T-helper 9 cell (primary cell): ENCODE measurements at places on chromosomes 5 and 9.

- no peak for DNase-seq
These were observed 78.8 kb downstream of the SNX24 start for GRCh38 chr5:122924203-122924602.

GRCh38 chr5:59656351-59657254, 236.9 kb downstream of the PDE4D start:
- DNase-seq: no peak

DNA sequence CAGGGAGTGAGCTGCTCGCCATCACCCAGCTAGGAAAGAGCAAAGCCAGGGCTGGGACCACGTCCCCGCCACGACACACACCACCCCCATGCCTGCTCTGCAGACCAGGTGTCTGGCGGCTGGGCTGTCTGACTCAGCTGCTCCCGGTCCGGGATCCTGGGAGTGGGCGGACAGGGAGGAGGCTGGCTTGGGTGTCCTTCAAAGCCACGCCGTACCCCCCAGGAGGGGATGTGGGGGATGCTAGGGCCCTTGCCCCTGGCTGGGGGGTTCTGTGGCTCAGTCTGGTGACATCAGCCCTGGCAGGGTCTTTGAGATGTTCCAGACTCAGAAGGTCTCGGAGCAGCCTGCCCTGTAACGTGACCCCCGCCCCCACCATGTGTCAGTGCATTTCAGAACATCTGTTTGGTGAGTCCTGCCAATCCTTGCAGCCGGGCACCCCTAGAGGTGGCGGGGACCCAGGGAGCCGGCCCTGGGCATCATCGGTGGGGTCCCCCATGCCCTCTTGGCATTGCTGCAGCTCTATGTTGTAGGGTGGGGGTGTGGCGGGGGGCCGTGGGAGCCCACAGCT, 62.3 kb downstream of the HMCN2 start:
- DNase-seq: no peak

DNA sequence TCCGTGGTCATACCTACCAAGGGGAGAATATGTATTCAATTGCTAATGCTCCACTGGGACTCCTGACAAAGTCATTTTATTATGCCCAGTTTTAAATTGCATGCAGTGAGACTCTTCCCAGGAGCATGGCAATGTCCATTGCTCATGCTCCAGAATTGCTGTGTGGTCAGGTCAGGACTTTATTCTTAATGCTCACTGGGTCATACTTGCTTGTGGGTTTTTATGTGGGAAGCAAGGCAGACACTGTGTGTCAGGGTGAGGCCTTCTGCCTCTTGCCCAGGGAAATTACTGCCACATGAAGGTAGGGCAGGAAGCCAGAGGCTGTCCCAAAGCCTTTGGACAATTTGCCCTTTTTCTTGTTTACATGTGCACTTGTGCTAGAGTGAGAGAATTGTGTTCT, 164.6 kb upstream of the MEF2C start:
- DNase-seq: no peak

DNA sequence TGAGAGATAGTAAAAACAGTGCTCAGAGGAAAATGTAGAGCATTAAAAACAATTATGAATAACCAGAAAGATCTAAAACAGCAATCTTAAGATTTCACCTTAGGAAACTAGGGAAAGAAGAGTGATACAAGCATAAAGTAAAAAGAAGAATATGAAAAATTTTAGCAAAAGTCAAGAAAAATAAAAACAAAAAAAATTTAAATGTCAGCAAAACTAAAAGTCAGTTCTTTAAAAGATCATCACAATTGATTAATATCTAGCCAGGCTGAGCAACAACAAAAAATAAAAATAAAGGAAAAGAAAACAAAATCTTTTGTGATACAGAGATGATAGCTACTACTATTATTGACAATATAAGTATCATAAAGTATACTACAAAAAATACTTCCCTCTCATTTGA, 1088.1 kb upstream of the EDIL3 start:
- no peak for DNase-seq

DNA sequence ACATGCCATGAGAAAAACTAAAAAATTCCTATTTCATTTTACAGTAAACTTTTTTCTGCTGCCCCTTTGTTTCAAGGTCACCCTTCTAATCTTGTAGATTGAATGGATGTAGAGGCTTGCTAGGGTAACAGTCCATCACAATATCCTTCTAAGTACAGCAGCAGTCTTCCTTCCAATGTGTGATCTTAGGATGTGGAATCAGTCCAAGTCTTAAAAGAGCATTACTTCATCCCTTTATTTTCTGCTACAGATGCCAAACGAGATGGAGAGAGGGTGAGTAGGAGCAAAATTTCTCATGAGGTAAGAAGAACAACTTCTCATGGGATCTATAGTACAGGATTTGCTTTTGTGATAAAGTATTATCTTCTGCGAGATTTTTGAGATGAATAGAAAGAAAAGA, 704 bp upstream of the IL33 start:
- DNase-seq: no peak

- no peak for DNase-seq
These were observed 173.6 kb upstream of the MAP3K1 start for GRCh38 chr5:56641635-56642260.

- no peak for DNase-seq
These were observed at the start of gene BHMT for GRCh38 chr5:79111387-79111959. Gene BHMT (plus strand): TSS chr5:79111809. CDS start chr5:79111886, 77 bp downstream.

- no peak for DNase-seq
These were observed 94.1 kb downstream of the NSG2 start for GRCh38 chr5:174139623-174140022.

DNA sequence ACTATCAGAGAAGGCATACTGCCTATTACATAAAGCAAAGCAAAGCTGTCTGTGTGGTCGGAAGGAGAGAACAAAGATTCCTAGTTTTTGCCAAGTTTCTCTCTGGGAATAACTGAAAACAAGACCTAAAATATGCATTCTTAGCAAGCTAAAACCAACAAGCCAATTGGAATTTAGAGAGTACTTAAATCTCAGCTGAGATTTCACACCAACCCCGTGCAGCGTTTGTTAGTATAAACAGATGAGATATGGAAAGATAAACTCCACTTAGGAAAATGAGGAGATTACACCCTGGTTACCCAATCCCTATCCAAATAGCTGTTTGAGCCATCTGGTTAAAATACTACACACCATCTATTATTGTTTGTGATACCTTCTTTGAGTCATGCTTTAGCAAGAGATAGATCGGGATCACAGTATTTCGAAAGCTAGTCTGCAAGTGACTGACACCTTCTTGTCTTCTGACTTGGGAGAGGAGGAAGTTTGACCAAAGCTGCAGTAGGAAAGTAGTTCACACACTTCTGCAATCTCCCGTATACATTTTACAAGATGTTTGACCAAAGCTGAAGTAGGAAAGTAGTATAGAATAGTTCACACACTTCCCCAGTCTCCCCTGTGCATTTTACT, 18.2 kb downstream of the FAF2 start:
- no peak for DNase-seq

- DNase-seq: no peak
These were observed 25.9 kb upstream of the SELENOP start for GRCh38 chr5:42837601-42838000.

- DNase-seq: no peak
These were observed 286.4 kb upstream of the ISL1 start for GRCh38 chr5:51096859-51097258.

- DNase-seq: no peak
These were observed 162.3 kb upstream of the CYLC2 start for GRCh38 chr9:102832814-102833213.

DNA sequence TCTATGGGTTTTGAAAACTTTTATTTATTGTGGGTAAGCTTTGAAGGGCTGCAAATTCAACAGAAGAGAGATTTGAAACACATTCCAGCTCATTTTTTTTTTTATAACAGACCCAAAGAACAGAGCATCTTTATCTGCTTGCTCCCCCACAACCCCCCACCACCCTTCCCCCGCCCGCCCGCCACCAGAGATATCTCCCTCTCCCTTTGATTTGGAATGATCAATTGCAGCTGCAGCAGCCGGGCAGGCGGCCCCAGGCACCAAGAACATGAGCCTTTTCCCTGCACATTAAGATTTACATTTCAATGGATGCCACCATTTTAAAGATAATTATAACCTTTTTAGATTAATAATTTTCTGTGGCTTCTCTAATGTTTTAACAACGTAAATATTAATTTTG, 510.9 kb downstream of the ZNF608 start:
- DNase-seq: no peak

DNA sequence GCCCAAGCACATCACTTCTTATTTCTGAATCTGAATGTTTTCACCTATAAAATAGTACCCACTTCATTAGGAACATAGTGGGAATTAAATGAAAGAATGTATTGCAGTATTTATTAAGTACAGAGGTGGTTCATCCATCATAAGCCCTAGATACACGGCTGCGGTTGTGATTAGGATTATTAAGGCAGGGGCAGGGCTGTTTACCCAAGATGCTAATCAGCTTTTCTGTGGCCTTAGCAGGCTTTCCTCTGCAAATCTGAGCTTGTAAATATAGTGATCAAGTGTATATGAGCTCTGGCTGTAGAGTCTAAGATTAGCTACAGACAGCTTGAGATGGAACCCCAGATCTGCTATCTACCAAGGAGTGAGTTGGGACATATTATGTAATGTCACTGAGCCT, 124.1 kb upstream of the ADRA1B start:
- no peak for DNase-seq
